ENCODE measurements at places on chromosomes 6 and 20.

DNA sequence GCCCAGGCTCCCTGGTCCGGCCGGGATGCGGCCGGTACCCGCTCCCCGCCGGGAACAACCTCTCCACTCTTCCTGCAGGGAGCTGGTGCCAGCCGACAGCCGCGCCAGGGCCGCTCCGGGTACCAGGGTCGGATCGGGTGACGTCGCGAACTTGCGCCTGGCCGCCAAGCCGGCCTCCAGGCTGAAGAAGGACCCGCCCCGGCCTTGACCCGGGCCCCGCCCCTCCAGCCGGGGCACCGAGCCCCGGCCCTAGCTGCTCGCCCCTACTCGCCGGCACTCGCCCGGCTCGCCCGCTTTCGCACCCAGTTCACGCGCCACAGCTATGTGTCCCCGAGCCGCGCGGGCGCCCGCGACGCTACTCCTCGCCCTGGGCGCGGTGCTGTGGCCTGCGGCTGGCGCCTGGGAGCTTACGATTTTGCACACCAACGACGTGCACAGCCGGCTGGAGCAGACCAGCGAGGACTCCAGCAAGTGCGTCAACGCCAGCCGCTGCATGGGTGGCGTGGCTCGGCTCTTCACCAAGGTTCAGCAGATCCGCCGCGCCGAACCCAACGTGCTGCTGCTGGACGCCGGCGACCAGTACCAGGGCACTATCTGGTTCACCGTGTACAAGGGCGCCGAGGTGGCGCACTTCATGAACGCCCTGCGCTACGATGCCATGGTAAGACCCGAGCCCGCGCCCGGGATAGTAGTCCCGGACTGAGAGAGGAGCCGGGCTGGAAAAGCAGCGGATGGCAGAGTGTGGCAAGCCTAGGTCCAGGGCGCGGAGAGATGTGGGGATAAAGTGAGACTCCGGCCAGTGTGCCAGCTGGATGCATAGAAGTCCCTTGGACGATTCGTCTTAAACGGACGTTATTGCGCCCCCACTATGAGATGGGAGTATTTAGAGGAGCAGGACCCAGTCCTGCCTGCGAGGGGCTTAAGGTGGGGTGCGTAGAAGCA lies at the start of gene NT5E:
TSS of gene NT5E (plus strand) at position 266 of the 942 bp plus-strand sequence. CDS start at position 323, 57 bp downstream.
- peak; percentile 18 for DNase-seq

GRCh38 chr6:118523216-118523615 lies 24.9 kb upstream of the PLN start:
- DNase-seq: no peak

DNA sequence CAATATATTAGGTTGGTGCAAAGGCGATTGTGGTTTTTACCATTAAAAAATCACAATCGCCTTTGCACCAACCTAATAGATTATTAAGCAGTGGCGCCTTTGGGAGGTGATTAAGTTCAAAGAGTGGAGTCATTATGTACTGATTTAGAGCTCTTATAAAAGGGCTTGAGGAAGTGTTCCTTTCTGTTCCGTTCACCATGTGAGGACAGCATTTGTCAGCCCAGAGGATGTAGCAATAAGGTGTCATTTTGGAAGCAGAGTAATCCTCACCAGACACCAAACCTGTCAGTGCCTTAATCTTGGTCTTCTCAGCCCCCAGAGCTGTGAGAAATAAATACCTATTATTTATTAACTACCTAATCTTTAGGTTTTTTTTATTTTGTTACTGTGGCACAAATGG lies 542.1 kb upstream of the MAN1A1 start:
- DNase-seq: no peak

- DNase-seq: no peak
Measured at GRCh38 chr6:86536121-86536520, 401.2 kb upstream of the HTR1E start.

DNA sequence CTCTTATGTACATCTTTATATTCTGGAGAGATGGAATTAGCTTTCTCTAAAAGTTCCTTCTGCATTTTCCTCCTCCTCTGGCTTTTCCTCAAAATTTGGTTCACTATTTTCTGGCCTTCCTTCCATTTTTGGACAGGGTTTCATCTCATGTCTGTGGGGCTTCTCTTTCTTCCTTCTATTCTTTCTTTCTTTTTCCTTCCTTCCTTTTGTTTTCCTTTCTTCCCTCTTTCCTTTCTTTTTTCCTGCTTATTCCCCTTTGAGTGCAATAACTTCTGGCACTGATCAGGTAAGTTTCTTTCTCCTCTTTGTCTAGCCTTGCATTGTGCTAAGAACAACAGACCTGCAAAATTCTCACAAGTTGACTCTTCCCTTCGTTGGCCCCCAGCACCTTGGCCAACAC lies 5.5 kb upstream of the ATRN start:
- no peak for DNase-seq

DNA sequence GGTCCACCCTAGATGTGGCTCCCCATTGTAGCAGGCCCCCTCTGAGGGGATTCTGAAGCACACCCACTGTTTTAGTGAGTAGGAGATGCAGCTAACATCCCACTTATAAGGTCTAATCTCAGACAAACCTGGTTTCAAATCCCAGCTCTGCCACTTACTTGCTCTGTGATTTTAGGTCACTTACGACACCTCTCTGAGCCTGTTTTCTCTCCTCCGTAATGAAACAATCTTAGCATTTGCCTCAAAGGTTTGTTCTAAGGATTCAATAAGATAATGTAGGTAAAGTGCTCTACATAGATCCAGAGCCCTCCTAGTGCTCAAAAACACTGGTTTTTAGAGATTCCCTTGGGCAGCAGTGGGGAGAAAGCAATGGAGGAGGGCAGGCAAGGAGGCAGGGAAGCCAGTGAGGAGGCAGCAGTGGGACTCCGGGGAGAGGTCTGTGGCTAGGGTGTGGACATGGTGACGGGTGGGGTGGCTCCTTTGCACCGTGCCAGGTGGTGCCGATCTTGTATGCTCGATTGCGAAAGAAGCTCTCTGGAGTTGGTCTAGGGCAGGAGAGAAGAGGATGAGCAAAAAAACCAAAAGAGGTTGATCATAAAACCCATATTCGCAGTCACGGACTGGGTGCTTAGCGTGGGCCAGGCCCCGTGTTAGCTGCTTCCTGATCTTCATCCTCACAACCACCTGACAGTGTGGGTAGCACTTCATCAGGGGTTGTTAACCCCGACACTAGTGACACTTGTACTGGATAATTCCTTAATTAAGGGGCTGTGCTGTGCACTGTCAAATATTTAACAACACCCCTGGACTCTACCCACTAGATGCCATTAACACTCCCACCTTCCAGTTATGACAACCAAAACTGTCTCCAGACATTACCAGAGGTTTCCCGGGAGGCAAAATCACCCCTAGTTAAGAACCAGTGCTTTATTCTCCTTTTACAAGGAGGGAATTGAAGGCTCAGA lies 16.8 kb upstream of the PTGIS start:
- DNase-seq: peak; percentile 34

DNA sequence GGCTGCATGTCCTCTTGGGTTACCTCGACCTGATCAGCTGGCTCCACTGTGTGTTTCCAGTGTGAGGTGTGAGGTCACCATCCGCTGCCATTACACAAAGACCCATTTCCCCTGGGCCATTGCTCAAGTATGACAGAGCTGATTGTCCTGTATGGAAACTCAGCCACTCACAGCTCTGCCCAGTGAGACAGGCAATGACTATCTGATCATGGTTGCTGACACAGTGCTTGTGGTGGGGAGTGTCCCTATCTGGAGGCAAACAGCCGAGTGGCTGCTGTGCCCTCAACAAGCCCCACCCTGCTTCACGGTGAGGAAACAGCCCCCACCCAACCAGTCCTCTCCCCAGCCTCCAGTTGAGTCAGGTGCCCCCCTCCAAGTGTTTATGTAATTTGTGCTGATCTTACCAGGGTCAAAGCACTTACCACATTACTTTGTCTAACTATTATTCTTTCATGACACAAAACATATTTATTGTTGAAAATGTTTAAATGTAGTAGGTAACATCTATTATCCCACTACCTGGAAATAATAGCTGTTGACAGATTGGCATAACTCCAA lies 11.7 kb upstream of the MAPK13 start:
- DNase-seq: peak; percentile 29

DNA sequence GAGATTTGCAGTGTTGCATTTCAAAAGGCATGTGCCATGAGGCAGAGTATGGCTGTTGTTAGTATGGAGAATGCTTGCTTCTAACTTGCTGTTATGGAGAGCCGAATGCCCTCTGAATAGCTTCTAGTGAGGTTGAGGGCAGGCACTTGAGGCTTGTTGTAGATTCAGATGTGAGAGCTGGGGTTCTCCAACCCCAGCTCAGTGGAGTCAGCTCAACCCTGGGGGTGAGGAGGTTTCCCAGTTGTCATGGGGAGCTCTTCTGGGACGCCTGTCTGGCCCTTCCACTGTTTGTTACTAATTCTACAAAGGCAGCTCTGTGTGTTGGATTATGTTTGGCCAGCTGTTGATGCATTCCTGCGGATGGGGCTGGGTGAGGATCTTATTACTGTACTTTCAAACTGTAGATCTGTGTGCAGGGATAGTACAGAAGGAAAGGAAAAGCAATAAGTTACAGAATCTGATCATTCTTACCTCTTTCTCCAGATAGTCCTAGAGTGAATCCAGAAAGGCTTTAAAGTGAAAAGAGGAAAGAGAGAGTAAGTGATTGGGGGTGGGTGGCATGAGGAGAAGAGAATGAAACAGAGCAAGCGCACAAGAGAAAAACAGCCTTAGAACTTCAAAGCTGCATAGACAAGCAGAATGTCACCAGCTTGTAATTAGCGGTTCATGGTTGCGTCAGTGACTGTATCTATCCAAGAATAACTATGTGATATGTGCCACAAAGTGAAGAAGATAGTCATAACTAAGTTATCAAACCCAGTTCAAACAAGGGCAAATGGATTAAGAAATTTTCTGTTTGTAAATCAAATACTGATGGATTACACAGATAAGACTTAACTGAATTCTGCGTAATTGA lies 148.7 kb downstream of the PRL start:
- DNase-seq: peak; percentile 91

GRCh38 chr20:31719644-31720485 lies 2.8 kb downstream of the BCL2L1 start:
- DNase-seq: no peak

DNA sequence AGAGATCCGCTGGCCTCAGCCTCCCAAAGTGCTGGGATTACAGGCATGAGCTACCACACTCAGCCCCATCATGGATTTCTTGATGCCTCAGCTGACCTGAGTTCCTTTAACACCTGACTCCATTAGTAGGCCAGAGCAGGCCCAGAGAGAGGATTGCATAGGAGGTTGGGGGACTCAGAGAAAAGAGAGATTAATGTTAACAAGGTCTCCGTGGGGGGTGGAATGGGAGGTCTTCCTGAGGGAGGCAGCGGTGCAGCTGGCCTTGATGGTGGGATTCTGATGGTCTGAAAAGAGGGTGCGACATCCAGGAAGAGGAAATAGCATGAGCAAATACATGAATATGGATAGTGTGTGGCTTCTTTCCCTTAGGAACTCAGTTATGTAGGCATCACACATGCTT lies 9.9 kb downstream of the SGK2 start:
- DNase-seq: no peak

All from NCI-H510A treated with DMSO at 0.1 percent for 48 hours (cell line).